BE2C (cell line): ENCODE measurements at places on chromosomes 7 and 10.

GRCh38 chr10:123994417-123995081 lies 98.8 kb downstream of the CHST15 start:
- DNase-seq: peak; percentile 87

GRCh38 chr10:72694476-72695369 lies 2.8 kb downstream of the MCU start:
- DNase-seq: peak; percentile 25

- no peak for DNase-seq
Measured at GRCh38 chr10:118516716-118517115, 78.7 kb downstream of the PRLHR start.

DNA sequence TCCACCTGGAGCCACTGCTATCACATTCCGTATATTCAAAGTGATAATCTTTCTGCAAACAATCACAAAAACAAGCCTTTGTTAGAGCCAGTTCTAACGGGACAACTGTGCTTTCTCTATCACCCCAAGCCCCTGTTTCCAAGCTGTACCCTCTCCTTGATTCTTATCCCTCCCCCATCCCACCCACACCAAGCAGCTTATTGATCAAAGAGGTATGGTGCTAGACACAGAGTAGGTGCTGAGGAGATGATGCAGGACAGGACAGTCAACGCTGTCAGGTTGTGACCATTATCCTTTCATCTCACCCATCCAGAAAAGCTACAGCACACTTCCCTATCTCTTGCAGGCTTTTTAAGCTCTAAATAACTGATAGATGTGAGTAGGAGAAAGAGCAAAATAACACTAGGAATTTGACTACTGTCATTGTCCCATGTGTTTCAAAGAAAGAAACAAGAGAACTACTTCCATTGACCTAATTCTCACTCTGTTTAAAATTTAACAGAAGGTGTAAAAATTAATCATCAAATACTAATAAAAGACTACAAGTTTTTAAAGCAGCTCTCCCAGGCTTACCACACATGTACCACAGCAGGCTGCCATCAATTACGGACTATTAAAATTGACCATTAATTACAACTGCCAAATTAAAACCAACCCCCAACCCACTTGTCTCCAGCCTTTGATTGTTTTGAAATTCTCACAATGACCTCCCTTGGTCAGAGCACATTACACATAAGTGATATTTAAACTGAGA lies 94.3 kb downstream of the ELAPOR2 start:
- DNase-seq: no peak

GRCh38 chr7:139777948-139778841 lies at the start of gene HIPK2:
HIPK2 (minus strand) TSS chr7:139777998; CDS start chr7:139777623, 375 bp downstream.
- DNase-seq: peak; percentile 88
